Suppressor macrophage treated with lipopolysaccharide for 4 hours (primary cell): ENCODE measurements at places on chromosomes 1 and 21.

- peak; percentile 67 for DNase-seq
These were observed 22.1 kb upstream of the IL19 start for GRCh38 chr1:206748348-206749030.

GRCh38 chr1:84847253-84848250 lies 45.5 kb downstream of the LPAR3 start:
- peak; percentile 77 for DNase-seq

DNA sequence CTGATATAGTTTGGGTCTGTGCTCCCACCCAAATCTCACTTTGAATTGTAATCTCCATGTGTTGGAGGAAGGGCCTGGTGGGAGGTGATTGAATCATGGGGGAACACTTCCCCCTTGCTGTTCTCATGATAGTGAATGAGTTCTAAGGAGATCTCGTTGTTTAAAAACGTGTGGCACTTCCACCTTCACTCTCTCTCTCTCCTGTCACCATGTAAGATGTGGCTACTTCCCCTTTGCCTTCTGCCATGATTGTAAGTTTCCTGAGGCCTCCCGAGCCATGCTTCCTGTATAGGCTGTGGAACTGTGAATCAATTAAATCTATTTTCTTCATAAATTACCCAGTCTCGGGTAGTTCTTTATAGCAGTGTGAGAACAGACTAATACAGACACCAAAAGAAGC lies 40.4 kb downstream of the FRRS1 start:
- no peak for DNase-seq

DNA sequence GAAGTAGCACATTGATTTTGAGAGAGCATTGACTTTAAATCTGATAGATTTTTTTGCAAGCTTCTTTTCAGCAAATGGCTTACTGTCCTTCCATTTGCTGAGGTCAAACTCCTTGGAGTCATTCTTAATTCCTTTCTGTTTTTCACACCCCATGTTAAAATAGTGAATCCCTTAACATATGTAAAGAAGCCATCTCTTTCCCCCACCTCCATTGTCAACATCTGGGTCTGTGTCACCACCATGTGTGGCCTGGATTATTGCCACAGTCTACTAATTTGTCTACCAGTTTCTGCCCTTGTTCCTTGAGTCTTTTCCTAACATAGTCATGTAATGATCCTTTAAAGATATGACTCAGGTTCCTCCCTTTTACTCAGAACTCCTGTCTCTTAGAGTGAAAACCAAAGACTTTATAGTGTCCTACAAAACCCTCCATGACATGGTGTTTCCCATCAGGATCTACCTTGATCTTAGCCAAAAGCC lies 104.7 kb downstream of the ST6GALNAC3 start:
- DNase-seq, result no peak

GRCh38 chr1:12296623-12297022 lies 66.8 kb downstream of the VPS13D start:
- DNase-seq, result peak; percentile 81

DNA sequence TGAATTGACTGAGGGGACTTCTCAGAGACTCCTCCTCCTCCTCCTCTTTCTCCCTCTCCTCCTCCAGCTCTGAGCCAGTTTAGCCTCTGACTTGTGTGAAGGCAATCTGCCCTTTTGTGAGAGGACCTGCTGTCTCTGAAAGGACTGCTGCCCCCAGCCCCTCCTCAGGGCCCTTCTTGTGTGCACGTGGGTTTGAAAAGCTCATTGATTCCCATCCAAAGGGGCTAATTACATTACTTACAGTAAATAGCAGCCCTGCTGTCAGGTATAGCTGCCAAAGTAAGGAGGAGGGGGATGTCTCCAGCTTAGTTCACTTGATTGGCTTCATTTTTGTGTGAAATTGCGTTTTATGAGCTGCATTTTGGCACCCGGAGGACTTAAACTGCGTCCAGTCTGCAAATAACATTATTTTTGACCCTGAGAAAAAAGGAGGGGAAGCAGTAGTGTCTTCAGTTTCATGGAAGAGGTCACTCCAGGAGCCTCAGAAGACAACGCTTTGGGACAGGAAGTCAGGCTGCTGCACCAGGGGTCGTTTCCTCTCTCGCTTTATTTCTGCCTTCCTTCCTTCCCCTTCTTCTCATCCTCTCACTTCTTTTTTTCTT lies 1.8 kb upstream of the LHX9 start:
- DNase-seq, result no peak

- DNase-seq, result no peak
These were observed 33.8 kb downstream of the MFSD2A start for GRCh38 chr1:39988618-39989343.

DNA sequence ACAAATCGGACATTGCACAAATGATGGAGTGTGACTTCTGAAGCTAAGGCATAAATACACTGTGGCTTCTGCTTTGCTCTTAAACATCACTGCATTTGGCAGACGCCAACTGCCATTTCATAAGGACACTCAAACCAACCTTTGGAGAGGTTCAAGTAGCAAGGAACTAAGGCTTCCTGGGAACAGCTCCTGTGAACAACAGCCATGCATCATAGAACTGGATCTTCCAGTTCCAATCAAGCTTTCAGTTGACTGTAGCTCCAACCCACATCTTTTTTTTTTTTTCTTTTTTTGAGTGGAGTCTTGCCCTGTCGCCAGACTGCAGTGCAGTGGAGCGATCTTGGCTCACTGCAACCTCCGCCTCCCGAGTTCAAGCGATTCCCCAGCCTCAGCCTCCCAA lies 10.7 kb upstream of the HUNK start:
- no peak for DNase-seq

GRCh38 chr1:44786138-44786840 lies 1.7 kb downstream of the BEST4 start:
- DNase-seq, result peak; percentile 60

DNA sequence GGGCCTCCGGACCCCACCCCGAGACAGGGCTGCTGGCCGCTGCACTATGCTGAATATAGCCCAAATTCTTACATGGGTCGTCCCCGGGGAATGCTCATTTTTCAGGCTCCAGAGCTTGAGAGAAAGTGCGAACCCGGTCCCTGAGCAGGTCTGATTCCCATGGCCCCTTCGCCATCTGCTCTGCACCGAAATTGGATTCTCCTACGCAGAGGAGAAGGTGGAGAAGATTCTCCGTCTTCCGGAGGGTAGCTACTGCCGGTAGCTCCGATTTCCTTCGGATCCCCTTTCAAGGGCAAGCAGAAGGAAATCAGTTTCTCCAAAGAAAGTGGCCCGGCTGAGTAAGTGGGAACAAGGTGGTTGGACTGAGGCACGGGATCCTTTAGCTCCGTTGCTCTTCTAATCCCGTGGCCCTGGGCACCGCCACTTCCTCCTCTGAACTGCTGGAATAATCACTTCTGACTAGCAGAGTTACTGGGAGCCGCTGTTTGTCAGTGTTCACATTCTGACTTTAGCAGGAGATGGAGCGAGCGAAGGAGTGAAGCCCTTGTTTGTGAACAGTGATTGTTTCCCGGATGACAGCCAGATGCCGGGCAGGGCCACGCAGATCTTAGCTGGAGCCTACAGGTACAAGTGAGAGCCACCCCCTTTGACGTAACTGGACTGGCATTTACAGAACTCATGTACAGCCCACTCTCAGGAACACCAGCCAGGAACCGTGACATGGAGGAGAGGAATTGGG lies 1.1 kb upstream of the ZNF496 start:
- peak; percentile 80 for DNase-seq

GRCh38 chr1:83764209-83764608 lies 234.7 kb downstream of the TTLL7 start:
- DNase-seq, result no peak

GRCh38 chr1:15100121-15100879 lies 53.2 kb upstream of the TMEM51 start:
- DNase-seq, result peak; percentile 53

GRCh38 chr1:58333511-58333910 lies 213.0 kb downstream of the OMA1 start:
- DNase-seq, result no peak

DNA sequence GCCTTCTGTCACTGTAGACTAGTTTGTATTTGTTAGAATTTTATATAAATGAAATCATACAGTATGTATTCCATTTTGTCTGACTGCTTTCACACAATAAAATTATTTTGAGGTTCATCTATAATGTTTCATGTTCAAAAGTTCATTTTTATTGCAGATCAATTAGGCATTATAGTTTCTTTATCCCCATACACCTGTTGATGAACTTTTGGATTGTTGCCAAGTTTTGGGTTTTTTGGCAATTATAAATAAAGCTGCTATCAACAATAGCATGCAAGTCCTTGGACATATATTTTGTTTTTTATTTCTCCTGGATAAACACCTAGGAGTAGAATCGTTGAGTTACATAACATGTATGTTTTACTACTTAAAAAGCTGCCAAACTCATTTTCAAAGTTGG lies 47.1 kb upstream of the FAM3B start:
- no peak for DNase-seq

DNA sequence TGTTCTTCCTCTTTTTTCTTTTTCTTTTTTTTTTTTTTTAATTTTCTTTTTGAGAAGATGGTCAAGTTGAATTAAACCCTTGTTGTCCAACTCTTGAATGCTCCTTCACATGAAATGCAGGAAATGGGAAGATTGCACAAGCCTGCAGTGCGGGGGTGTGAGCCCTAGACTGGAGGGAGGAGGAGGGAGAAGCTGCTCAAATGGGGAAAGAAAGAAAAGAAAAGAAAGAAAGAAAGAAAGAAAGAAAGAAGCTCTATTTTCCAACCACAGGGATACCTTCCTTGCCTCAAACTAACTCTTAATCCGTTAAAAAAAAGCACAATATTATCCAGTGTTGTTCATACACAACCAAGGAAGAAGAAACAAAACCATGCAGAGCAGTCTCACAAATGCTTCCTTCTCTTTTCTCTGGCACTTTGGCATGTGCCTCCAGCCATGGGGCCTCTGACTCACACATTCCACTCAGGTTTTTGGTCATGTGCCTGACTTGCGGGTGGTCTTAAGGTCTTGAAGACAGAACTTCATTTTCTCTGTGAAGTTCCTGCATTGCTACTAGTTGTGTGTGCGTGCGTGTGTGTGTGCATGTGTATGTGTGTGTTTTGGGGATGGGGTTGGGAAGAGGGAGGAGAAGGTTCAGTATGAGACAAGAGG lies 276.1 kb downstream of the RPS6KC1 start:
- DNase-seq, result peak; percentile 74

DNA sequence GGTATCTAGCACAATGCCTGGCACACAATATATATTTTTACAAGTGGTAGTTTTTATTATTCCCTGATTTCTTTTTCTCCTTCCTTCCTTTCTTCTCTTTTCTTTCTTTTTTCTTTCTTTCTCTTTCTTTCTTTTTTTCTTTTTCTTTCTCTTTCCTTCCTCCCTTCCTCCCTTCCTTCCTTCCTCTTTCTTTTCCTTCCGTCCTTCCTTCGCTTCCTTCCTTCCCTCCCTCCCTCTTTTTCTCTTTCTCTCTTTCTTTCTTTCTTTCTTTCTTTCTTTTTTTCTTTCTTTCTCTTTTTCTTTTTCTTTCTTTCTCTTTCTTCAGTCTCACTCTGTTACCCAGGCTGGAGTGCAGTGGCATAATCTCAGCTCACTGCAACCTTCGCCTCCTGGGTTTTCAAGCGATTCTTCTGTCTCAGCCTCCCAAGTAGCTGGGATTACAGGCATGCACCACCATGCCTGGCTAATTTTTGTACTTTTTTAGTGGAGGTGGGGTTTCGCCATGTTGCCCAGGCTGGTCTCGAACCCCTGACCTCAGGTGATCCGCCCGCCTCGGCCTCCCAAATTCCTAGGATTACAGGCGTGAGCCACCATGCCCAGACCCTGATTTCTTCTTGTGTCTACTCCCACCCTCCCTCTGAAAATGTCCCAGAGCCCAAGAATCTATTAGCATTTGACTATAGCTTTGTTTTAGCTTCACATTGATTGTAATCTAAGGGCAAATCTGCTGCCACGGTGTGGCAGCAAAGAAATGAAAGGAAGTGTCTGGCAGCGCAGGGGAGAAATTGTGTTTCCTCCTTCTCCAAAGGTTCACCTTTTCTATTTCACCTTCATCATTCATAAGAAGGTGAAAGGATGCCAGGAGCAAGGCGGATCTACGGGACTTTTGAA lies 19.9 kb upstream of the ABCB10 start:
- DNase-seq, result no peak

DNA sequence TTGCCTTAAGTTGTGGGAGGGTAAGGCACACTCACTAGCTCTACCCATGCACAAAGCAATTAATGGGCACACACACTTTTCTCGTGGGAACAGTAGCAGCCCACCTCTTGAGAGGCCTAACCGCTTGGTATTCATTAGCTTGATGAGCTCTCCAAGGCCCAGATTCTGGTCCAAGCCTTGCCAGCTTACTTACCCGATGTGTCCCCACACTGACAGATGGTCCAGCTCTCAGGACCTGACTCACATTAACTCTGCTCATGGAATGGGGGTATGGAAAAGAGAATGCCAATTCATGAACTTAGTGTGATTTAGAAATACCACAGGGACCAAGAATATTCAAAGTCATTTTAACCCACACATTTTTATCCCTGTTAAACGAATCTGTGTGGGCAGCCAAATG lies 106.8 kb upstream of the CACHD1 start:
- no peak for DNase-seq

- peak; percentile 12 for DNase-seq
These were observed 102.8 kb upstream of the COL24A1 start for GRCh38 chr1:86259390-86259789.

- DNase-seq, result peak; percentile 41
These were observed 5.6 kb upstream of the KCNA10 start for GRCh38 chr1:110524311-110525248.

- DNase-seq, result peak; percentile 16
These were observed 90.7 kb downstream of the RHOU start for GRCh38 chr1:228825840-228826484.

DNA sequence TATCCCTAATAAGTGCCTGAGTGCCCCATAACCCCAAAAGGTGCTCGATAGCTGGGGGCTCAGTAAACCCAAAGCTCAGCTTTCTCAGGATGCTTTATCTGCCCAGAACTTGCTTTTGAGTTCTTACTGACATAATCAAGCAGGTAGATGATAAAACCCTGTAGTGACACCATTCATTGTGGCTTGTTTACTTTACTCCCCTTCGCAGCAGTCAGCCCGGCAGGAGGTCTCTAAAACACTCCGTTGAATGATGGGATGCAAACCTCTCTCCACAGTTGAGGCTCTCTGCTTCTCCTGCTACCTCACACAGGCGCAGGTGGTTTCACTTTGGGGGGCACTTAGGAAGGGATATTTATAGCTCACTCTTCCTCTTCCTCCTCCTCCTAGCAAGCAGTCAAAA lies 349.4 kb downstream of the HLX start:
- no peak for DNase-seq

GRCh38 chr1:95888941-95889390 lies 655.0 kb downstream of the RWDD3 start:
- DNase-seq, result no peak

- DNase-seq, result no peak
These were observed 23.5 kb downstream of the CNN3 start for GRCh38 chr1:94903280-94904009.

DNA sequence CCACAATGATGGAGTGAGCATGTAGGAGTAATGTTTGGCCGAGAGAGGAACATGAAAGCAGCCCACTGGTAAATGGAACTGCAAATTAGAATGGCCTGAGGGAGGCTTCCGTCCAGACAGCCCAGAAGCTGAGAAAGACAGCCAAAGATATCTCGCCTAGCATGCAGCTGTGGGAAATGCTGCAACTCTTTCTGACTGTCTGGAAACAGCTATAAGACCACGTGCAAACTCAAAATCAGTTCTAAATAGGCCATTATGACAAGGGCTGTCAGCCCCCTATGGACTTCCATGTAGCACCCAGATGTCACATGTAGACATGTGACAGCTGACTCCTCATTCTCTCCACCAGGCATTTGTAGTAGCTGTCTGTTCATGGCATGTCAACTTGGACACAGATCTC lies 62.9 kb upstream of the ATP1A1 start:
- no peak for DNase-seq
